Thoracic aorta (tissue), 2 donors: ENCODE measurements at places on chromosomes 5 and 9. TPM values are rescaled to one million over a fixed set of nuclear protein-coding genes. Genes with fewer than 3 reads are reported as not detected.

The ASPN gene
- 110 TPM for total RNA-seq

- H3K4me1 ChIP-seq: no peaks in the 10 kb centered on the region
- no peak for DNase-seq
- no peaks in the 10 kb centered on the region for H3K27me3 ChIP-seq
- H3K36me3 ChIP-seq: no peaks in the 10 kb centered on the region
Measured at GRCh38 chr9:118121361-118121760, 417.2 kb downstream of the TLR4 start.

The CARTPT gene
- total RNA-seq: 39.4 TPM

DNA sequence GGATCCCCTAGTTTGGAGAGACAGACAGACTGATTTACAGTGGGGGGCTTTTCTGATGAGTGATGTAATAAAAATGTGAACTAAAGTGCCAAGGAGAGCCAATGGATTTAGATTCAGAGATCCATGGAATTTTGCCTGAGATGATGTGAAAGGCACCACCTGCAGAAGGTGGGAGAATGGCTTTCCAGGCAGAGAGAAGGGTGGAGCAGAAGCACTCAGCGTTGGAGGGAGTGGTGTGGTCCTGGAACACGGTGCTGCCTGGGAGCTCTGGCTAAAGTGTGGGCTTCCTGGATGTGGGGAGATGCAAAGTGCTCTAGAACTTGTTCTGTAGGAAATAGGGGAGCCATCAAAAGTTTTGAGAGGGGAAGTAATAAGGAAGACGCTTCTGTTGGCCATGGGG is 57.0 kb downstream of the IQGAP2 start:
- no peaks in the 10 kb centered on the region for H3K36me3 ChIP-seq
- no peaks in the 10 kb centered on the region for H3K4me1 ChIP-seq
- no peaks in the 10 kb centered on the region for H3K27me3 ChIP-seq
- DNase-seq: no peak
- no peak overlapping the region for H3K27ac ChIP-seq

DNA sequence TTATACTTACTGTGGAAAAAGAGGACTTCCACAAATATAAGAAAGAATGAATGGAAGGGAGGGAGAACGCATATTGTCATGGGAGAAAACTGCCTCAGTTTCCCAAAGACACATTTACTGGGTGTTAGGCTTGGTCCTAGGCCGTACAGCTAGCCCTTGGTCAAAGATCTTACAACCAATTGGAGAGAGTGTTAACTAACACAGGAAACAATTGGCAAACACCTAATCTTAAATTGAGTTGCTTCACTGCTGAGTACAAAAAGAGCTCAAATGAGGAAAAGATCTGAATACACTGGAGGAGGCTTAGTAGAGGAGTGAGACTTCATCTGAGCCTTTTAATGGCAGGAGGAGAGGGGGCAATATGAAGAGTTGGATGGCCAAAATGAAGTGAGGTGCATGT is 161.7 kb downstream of the GLIS3 start:
- peaks cover 13% of the 10 kb centered on the region for H3K4me1 ChIP-seq
- H3K36me3 ChIP-seq: no peaks in the 10 kb centered on the region
- DNase-seq: no peak
- no peak overlapping the region for H3K4me3 ChIP-seq
- H3K27ac ChIP-seq: no peak overlapping the region
- no peaks in the 10 kb centered on the region for H3K27me3 ChIP-seq

The FAF2 gene
- total RNA-seq: 23.0 TPM

The TMEM215 gene
- total RNA-seq: not detected

GRCh38 chr5:29218138-29218537 is 1975.3 kb upstream of the CDH6 start:
- no peaks in the 10 kb centered on the region for H3K36me3 ChIP-seq
- H3K27ac ChIP-seq: no peak overlapping the region
- no peaks in the 10 kb centered on the region for H3K27me3 ChIP-seq
- no peak for DNase-seq

- H3K4me1 ChIP-seq: peaks cover 34% of the 10 kb centered on the region
- no peak overlapping the region for H3K4me3 ChIP-seq
- no peak overlapping the region for H3K27ac ChIP-seq
- no peaks in the 10 kb centered on the region for H3K36me3 ChIP-seq
- H3K27me3 ChIP-seq: no peaks in the 10 kb centered on the region
- DNase-seq: no peak
Measured at GRCh38 chr5:72394688-72395087, 74.5 kb downstream of the PTCD2 start.

GRCh38 chr9:71552480-71552879 is 215.8 kb downstream of the CEMIP2 start:
- no peak overlapping the region for H3K4me3 ChIP-seq
- H3K4me1 ChIP-seq: no peaks in the 10 kb centered on the region
- H3K27ac ChIP-seq: no peak overlapping the region

The AGGF1 gene
- 24.1 TPM for total RNA-seq

DNA sequence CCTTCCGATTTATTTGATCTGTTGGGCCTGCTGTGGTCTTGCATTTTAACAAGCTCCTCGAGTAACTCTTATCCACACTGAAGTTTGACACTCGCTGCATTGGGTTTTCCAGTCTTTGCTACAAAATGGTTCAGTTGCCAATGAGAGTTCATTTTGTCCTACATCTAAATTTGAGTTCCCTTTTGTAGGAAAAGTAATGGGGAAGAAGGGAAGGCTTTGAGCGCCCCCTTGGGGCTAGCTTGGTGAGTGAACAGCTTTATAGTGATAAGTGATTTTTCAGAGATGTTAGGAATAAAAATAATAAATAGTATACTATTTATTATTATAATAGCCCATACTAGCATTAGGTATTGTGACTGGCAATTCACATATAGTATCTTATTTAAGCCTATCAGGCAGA is 89.9 kb upstream of the GNAQ start:
- no peaks in the 10 kb centered on the region for H3K4me1 ChIP-seq
- H3K4me3 ChIP-seq: no peak overlapping the region
- no peaks in the 10 kb centered on the region for H3K27me3 ChIP-seq
